ENCODE measurements at places on chromosomes 12 and 14.

DNA sequence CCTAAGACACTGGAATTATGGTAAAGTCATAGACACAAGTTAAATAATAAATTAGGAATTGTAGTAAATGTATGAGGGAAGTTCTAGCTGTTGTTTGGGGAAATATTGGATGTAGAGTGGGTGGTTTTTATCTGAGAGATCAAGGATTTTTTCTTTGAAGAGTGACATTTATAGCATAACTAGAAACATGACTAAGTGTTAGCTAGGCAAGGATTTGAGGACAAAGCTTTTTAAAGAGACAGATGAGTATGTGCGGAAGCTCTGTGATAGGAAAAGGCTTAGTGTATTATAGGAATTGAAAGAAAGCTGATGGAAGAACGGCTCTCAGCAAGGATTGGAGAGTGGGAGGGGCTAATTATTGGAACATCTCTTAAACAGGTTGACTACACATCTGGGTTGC lies 24.5 kb downstream of the PDZRN4 start:
- H3K36me3 ChIP-seq = no peaks in the 10 kb centered on the region
- H3K27me3 ChIP-seq = peaks cover 4% of the 10 kb centered on the region
- no peaks in the 10 kb centered on the region for H3K4me1 ChIP-seq
- H3K27ac ChIP-seq = no peak overlapping the region
- H3K4me3 ChIP-seq = no peak overlapping the region
- no peak for ATAC-seq

DNA sequence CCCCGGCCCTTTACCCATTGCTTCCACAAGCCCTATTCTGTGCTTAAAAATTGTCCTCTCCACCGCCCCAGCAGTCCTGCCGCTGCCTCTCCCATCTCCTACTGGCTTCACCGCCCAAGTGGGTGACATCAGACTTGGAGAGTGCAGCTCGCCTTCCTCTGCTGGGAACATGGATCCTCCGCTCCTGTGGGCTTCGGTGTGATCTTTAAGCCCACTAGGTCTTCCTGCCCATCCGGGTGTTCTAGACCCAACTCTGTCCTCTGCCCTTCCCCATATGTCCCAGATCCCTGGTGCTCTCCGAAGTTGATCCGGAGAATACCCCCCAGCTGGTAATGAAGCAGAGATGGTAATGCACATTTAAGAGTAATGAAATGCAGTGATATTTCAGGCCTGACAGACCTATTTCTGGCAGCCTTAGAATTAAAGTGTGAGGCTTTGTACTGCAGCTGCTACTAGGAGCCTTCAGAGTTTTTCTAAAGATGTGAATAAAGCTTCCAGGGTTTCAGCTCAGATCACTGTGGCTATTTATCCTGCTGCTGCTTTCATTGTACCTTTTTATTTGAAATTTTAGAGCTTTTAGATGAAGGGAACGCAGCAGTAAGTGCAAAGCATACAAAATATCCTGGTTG lies 22.9 kb upstream of the CTDSP2 start:
- no peak overlapping the region for H3K27ac ChIP-seq
- no peak for ATAC-seq
- H3K27me3 ChIP-seq = peaks cover 5% of the 10 kb centered on the region
- H3K4me1 ChIP-seq = no peaks in the 10 kb centered on the region
- H3K4me3 ChIP-seq = no peak overlapping the region

- H3K4me3 ChIP-seq = no peak overlapping the region
- H3K27me3 ChIP-seq = peaks cover 10% of the 10 kb centered on the region
- H3K4me1 ChIP-seq = no peaks in the 10 kb centered on the region
- no peaks in the 10 kb centered on the region for H3K36me3 ChIP-seq
- no peak for ATAC-seq
- no peak overlapping the region for H3K27ac ChIP-seq
Measured at GRCh38 chr12:76260390-76260748, 87.8 kb downstream of the BBS10 start.

DNA sequence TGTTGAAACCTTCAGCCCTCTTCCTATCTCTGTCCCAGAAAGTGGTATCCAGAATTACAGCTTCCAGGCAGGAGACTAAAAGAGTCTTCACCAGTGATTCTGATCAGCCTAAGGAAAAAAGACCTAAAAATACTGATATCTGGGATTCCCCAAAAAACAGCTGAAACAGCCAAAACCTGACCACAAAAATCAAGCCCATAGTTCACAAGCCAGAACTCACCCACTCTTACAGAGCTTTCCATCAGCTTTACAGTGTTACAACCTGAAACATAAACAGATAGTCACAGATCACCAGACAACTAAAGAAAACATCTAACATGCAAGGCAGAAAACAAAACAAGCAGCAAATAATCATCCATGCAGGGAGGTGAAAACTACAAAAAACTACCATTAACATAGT lies 26.0 kb upstream of the TSPAN8 start:
- no peaks in the 10 kb centered on the region for H3K4me1 ChIP-seq
- H3K27me3 ChIP-seq = no peaks in the 10 kb centered on the region
- no peak for ATAC-seq
- no peak overlapping the region for H3K27ac ChIP-seq
- no peak overlapping the region for H3K4me3 ChIP-seq
- no peaks in the 10 kb centered on the region for H3K36me3 ChIP-seq

GRCh38 chr14:24215495-24216344 lies at the start of gene MDP1:
Gene MDP1 (minus strand): TSS chr14:24216066. CDS start chr14:24215955, 111 bp downstream.
- ATAC-seq = peak; percentile 76
- no peaks in the 10 kb centered on the region for H3K27me3 ChIP-seq
- H3K27ac ChIP-seq = peak within 1 kb of the TSS; percentile 88
- H3K4me1 ChIP-seq = peaks cover 29% of the 10 kb centered on the region
- peaks cover 69% of the 10 kb centered on the region for H3K36me3 ChIP-seq
- H3K4me3 ChIP-seq = peak within 1 kb of the TSS; percentile 81

- peak overlapping the region; percentile 95 for H3K27ac ChIP-seq
- no peaks in the 10 kb centered on the region for H3K27me3 ChIP-seq
- peaks cover 45% of the 10 kb centered on the region for H3K4me1 ChIP-seq
- H3K4me3 ChIP-seq = peak overlapping the region; percentile 92
Measured at GRCh38 chr12:96375841-96376604, 24.2 kb downstream of the CDK17 start.

GRCh38 chr12:101733166-101733565 lies 6.1 kb downstream of the SYCP3 start:
- no peak overlapping the region for H3K4me3 ChIP-seq
- no peak overlapping the region for H3K27ac ChIP-seq
- ATAC-seq = no peak
- H3K27me3 ChIP-seq = no peaks in the 10 kb centered on the region
- no peaks in the 10 kb centered on the region for H3K36me3 ChIP-seq

Measured in activated T-helper 17 cell treated with anti-CD3 and anti-CD28 coated beads, Interleukin-2, amount 50 U/mL, for 72 hours (primary cell).